HTR-8/SVneo (cell line): ENCODE measurements at places on chromosomes 4 and X.

- no peak for DNase-seq
These were observed 157.5 kb downstream of the TECRL start for GRCh38 chr4:64251781-64252180.

DNA sequence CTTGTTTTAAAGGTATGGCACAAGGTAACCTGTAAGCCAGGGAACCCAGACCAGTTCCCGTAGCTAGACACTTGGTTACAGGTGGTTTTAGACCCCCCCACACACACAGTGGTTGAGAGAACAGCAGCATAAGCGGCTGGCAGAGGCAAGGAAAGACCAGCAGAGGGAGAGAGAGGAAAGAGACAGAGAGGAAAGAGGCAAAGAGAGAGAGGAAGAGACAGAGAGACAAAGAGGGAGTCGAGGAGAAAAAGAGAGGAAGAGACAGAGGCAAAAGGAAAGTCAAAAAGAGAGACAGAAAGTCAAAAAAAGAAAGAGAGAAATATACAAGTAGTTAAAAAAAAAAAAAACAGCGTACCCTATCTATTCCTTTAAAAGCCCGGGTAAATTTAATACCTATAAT is 19.5 kb upstream of the PCSK1N start:
- DNase-seq: no peak

DNA sequence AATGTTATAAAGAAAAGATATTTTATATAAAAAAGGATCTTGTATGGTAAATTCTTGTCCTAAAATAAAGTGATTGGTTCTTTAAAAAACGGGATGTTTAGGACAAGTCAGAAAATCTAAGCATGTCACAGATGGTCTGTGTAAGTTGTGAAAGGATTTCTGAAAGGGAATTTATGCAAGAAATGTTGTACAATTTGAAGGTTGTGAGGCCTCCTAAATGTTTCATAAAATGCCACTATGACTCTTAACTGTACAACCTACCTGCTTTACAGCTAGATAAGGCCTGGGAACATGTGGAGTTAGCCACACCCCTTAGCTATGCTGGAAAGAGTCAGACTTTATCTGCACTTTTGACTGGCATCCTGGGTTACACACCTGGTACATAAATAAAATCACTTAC is 951.5 kb upstream of the POU3F4 start:
- DNase-seq: no peak

- DNase-seq: no peak
These were observed 31.4 kb upstream of the REST start for GRCh38 chr4:56876264-56876663.

DNA sequence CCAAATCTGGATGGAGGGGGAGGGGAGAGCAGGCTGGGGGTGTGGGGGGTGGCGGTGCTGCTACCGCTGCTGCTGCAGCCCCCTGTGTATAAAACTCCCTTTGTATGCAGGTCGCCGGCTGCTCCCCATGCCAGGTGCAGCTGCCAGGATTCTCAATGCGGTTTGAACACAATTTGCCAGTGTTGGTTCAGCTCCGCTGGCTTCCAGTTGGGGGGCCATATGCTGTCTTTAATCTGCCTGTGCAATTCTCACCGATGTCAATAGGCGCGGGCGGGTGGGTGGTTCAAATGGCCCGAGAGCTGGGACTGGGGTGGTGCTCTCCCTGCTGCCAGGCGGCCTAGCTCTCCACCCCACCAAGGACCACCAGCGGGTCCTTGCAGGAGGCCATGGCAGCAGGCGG is 257.6 kb downstream of the BCOR start:
- no peak for DNase-seq

- DNase-seq: no peak
These were observed 147.6 kb upstream of the NPY2R start for GRCh38 chr4:155060873-155061272.

GRCh38 chr4:61909031-61909430 is 708.9 kb downstream of the ADGRL3 start:
- no peak for DNase-seq

- no peak for DNase-seq
These were observed 33.9 kb upstream of the BLTP1 start for GRCh38 chr4:122118243-122118642.

DNA sequence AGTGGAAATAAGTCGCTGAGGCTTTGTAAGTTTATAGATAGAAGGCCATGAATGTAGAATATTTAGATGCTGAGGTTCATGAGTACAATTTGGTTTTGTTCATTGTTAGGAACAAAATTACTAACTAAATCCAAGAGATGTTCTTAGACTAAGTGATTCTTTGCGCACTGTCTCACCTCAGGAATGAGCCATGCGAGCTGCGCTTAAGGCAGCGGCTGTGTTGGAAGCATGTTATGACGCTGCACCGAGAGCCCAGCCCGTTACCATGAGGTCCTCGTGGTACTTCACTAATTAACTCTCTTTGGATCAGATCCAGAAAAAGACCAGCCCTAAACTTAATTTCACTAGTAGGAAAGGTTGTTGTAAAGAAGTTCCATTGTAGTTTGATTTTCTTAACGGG is 166.2 kb downstream of the RAPGEF2 start:
- no peak for DNase-seq

GRCh38 chr4:113013751-113014150 is 35.7 kb upstream of the ANK2 start:
- no peak for DNase-seq

DNA sequence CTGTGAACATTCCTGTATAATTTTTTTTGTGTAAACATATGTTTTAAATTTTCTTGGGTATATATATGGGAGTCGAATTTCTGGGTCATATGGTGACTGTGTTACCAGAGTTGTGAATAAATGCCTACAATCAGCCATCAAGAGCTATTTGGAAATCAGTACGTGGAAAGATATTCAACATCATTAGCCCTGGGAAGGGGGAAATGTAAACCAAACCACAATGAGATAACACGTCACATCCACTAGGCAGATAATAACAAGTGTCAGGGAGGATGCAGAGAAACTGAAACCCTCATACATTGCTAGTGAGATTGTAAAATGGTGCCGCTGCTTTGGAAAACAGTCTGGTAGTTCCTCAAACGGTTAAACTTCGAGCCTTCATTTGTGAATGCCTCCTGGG is 43.9 kb downstream of the LUZP4 start:
- DNase-seq: no peak

GRCh38 chrX:69014200-69014599 is 151.1 kb downstream of the PJA1 start:
- no peak for DNase-seq

- DNase-seq: no peak
These were observed 24.2 kb upstream of the EPGN start for GRCh38 chr4:74284053-74284452.

GRCh38 chrX:93461060-93461459 is 212.3 kb downstream of the NAP1L3 start:
- DNase-seq: no peak

DNA sequence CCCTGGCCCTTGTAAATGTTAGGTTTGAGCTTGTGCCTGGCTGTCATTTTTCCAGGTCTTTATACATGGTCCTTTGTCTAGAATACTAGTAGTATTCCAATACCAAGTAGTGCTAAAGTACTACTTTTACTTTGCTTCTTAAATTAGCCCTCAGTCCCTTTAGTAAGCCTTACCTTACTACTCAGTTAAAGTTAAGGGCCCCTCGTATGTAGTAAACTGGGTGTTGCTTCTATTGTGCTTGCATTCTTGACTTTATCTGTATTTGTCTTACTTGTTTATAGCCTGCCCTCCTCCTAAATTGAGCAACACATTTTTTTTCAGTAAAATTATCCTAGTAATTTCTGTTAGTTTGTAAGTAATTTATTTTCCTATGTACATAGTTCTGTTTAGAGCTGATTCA is 25.2 kb downstream of the CLCN3 start:
- DNase-seq: no peak

DNA sequence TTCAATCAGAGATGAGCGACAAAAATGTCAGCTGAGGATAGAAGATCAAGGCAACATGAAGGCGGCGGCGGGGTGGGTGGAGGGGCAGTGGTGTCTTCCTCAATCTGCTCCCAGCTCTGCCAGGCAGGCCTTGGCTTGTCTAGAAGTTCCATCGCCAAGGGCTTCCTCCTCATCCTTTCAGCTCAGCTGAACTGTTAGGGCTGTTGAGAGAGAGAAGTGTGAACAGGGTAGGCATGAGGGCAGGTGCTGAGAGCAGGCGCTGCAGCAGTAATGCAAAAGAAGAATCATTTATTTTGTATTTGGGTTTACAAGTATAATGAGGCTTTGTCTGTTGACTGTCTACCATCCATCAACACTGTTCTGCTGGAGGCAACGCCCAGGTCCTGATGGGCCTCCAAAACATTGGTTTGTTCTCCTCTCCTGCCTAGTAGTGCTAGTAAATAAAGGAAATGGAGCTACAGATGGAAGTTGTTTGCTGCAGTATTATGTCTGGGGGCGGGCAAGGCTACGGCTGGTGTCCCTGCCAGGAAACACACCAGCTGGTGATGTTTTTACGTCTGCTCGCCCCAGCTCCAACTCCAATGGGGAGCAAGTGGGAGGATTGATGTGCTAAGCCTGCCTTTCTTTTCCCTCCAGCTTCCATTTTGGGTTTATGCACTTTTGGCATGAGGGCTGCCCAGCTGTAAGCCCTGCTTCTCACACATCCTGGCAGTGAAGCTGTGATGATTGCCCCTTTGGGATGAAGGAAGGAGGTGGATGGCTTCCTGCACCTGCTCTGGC is 139.4 kb upstream of the BOD1L1 start:
- no peak for DNase-seq

- no peak for DNase-seq
These were observed 11.4 kb downstream of the EFNB1 start for GRCh38 chrX:68840256-68840655.

DNA sequence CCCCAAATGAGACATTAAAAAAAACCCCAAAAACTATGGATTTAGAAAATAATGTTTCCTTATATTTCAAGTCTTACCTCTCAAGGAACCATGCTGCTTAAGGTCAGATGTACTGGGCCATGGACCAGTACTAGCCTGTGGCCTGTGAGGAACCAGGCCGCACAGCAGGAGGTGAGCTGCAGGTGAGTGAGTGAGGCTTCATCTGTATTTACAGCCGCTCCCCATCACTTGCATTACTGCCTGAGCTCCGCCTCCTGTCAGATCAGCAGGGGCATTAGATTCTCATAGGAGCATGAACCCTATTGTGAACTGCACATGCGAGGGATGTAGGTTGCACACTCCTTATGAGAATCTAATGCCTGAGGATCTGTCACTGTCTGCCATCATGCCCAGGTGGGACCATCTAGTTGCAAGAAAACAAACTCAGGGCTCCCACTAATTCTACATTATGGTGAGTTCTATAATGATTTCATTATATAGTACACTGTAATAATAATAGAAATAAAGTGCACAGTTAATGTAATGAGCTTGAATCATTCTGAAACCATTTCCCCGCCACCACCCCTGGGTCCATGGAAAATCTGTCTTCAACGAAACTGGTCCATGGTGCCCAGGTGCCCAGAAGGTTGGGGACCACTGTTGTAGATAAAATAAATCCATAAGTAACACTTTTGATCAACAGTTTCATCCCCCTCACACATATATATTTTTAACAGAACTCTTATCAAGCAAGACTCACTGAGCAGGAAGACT is 105.3 kb upstream of the CBR4 start:
- DNase-seq: no peak

- DNase-seq: no peak
These were observed 27.1 kb upstream of the IL15 start for GRCh38 chr4:141609243-141609642.

GRCh38 chr4:112818594-112818965 is 181.6 kb downstream of the LARP7 start:
- DNase-seq: no peak

DNA sequence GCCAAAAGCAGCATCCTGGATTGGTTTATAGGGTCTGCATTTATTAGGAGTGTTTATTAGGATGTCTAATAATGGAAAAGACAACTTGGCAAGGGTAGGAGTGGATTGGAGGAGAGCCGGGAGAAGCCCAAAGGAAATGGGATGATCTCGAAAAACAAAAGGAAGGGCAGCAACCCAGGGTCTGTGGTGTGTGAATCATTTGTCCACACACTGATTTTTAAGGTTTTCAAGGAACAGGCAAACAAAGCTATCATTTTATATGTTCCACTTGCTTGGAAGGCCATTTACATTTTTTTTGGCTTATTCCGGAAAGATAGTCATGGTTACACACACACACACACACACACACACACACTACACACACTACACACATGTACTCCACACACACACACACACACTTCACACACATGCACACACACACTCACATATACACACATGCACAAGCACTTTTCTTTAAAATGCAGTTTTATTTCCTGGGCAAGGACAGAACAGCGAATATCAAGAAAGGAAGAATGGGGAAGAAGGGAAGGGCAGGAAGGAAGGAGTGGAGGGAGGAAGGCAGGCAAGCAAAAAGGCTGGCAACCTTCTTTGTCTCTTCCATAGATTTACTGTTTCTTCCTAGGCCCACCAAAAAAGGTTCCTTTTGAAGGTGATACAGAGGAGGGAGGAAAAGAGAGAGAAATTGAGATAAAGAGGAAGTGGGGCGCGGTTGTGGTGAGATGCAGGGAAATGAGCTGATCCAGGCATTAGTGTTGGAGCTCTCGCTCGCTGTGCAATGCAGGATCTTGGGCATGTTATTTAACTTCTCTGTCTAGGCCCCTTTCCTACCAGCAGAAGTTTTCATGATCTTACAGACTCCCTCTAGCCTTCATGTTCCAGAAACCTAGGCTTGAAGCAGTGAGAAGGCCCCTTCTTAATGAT is 88.6 kb upstream of the MAML3 start:
- no peak for DNase-seq

- DNase-seq: peak; percentile 42
These were observed 677 bp upstream of the CYP4V2 start for GRCh38 chr4:186190581-186191199.

- no peak for DNase-seq
These were observed 703.0 kb downstream of the PCDH18 start for GRCh38 chr4:136829280-136829679.

GRCh38 chr4:17132226-17132625 is 233.8 kb upstream of the LDB2 start:
- no peak for DNase-seq

DNA sequence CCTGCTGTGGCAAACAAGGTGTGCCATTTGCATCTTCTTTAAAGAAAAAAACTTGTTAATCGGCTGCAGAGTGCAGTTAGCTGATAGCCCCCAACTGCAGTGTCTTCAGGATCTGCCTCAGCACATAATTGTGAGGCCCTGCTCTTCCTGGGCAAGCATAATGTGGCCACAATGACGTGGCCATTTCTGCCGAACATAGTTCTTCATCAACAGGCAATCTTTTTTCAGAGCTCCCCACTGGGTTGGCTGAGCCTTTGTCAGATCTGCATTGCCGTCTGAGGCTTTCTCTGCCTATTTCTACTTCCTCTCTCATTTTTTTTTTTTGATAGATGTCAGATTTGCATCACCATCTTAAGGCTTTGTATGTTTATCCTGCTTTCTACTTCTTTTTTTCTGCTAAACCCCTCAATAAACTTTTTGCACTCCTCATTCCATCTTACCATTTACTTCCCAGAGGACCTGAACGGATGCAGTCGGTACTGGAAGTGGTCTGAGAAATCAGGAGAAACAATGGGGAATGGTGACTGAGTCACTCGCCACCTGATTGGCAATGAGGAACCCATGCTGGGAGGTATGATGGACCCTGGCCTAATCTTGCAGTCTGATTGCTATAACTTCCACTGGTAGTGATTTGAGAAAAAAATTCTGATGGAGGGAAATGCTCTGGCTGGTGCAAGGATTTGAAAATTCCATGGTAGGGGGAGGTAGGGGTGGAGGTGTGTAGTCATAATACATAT is 21.2 kb upstream of the TAB3 start:
- no peak for DNase-seq
